ENCODE measurements at places on chromosomes 12 and 14. TPM values are rescaled to one million over a fixed set of nuclear protein-coding genes. Genes with fewer than 3 reads are reported as not detected.

Gene FAM222A
- polyA plus RNA-seq, result 12.5 TPM

DNA sequence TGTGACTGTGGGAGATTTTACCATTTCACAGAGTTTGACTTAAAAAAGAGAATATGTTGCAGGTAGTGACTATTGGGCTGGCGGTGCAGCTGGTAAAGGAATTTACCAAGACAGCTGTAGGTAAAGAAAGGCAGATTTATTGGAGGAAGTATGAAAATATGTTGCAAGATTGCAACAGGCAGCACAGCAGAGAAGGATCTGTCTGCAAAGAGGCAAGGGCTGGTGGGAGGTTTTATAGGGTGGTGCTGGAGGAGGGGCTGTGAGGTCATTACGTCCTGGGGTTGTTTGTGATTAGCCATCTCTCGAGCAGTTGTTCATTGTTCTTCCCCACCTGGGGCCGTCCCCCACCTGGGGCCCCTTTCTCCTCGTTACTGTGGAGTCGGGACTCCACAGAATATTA is 62.1 kb downstream of the ACACB start:
- DNase-seq, result no peak

Gene PROX2
- polyA plus RNA-seq, result not detected

Gene AMIGO2
- 12.2 TPM for polyA plus RNA-seq

Gene DNM1L
- 30.5 TPM for polyA plus RNA-seq

- no peak for DNase-seq
These were observed 94.5 kb upstream of the PARP11 start for GRCh38 chr12:3967556-3968160.

Gene SLC16A7
- 6.4 TPM for polyA plus RNA-seq

- DNase-seq, result no peak
These were observed 5.2 kb upstream of the VRK1 start for GRCh38 chr14:96792003-96792402.

Gene AHSA1
- 149 TPM for polyA plus RNA-seq

GRCh38 chr14:82911930-82912329 is 1378.3 kb upstream of the SEL1L start:
- no peak for DNase-seq

- DNase-seq, result no peak
These were observed 60.9 kb downstream of the DYRK2 start for GRCh38 chr12:67709367-67709954.

Gene PRB2
- polyA plus RNA-seq, result not detected

DNA sequence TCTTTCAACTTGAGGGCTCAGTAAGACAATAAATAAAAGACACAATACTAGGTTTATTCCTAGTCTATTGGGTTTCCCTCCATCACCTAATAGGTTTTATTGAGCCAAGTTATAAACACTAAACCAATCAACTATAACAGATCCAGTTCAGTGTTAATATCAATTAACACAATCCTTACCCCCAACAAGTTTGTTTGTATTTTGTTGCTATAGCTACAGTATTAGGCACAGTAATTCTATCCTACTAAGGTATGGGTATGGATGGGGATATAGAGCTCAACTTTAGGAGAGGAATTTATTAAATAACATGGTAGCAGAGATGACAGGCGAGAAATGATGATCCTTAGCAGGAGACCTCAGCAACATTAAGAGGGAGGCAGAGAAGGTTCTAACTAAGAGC is 13.3 kb downstream of the PPP4R3A start:
- DNase-seq, result no peak

DNA sequence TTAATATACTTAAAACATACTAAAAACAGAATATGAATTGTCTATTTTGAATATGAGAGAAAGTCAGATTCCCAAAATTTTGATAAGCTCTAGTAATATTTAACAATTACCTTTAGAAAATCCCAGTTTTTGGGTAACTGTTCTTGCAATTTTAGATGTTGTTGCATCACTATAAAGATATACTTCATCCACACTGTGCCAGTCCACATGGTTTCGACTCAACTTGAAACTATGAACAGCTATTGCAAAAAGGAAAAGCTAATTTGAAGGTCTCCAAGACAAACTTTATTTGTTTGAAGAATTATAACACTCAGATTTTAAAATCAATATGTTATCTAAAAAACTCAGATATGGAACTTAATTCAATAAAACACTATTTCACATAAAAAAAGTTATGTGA is 59.9 kb downstream of the DDHD1 start:
- no peak for DNase-seq

Gene RNASE1
- 476 TPM for polyA plus RNA-seq

- no peak for DNase-seq
These were observed 165.5 kb upstream of the DIO3 start for GRCh38 chr14:101395779-101396178.

GRCh38 chr12:6183689-6184428 is 16.3 kb upstream of the CD9 start:
- no peak for DNase-seq

DNA sequence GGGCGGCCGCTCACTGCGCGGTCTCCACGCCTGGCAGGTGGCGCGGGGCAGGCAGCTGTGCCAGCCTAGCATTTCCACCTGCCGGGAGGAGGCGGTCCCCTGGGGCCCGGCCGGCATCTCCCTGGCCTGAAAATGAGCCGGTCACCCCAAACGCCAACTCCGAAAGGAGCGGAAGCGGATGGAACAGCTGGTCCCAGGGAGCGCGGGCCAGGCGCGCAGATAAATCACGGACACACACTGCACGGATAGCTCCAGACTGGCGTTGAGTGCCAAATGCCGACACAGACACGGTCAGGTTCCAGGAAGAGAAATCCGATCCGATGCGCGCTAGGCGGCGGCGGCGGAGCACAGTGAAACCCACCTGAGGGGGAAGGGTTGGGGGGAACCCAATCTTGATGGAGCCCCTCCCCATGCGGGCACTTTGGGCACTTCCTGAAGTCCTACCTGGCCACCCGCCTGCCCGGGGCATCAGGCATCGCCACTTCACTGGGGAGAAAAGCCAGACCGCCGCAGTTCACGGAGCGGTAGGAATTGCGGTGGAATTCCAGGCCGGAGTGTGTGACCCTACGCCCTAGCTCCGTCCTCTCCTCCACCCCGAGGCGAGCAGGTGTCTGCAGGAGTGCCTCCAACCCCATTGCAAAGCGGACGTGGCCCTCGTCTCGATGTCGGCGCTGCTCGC is 624 bp upstream of the PLEKHD1 start:
- peak; percentile 84 for DNase-seq

- no peak for DNase-seq
These were observed 105.2 kb upstream of the GPHB5 start for GRCh38 chr14:63423889-63424288.

Gene SPX
- 28.2 TPM for polyA plus RNA-seq

GRCh38 chr14:73613046-73613383 is 698 bp downstream of the ACOT6 start:
- no peak for DNase-seq

- DNase-seq, result no peak
These were observed 249.0 kb downstream of the CACNA1C start for GRCh38 chr12:2301531-2302461.

GRCh38 chr12:47378907-47379306 is 299.1 kb upstream of the AMIGO2 start:
- no peak for DNase-seq

GRCh38 chr12:48777501-48778400 is 11.1 kb downstream of the ADCY6 start:
- no peak for DNase-seq

- no peak for DNase-seq
These were observed 57.8 kb downstream of the CCDC92 start for GRCh38 chr12:123914726-123915333.

DNA sequence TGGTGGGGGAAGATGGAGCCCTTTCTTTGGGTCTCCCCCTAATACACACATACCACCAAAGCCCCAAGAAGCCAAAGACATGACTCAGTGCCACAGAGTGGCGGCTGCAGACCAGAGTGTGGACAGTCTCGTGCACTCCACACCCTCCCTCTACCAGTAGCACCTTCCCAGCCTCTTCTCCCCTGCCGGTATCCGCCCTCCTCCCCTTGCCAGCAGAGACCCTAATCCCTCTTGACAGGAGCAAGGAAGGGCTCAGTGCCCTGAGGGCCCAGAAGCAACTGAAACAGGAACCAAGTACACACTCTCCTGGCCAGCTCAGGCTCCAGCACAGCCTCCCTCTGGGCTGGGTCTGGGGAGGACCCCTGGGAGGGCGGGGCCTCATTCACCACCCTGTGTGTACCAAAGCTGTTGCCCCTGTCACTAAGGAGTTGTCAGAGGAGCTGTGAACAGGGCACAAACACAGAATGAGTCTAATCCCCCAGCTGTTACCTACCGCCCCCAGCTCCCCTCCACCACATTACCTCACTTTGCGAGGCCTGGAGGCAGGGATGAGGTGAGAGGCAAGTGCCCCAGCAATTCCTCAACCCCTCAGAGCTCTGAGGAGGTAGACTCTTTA is 8.2 kb downstream of the SPRYD3 start:
- no peak for DNase-seq

GRCh38 chr12:27012982-27013255 is 1.3 kb downstream of the TM7SF3 start:
- no peak for DNase-seq

Gene PRKD1
- polyA plus RNA-seq, result 14.0 TPM
